Smooth muscle cell of the pulmonary artery (primary cell): ENCODE measurements at places on chromosomes 4 and X. TPM values are rescaled to one million over a fixed set of nuclear protein-coding genes. Genes with fewer than 3 reads are reported as not detected.

The TMPRSS11A gene
- total RNA-seq: not detected in 2 replicates

The SPRY1 gene
- total RNA-seq: 27.8 and 49.2 TPM in 2 replicates

The TMEM271 gene
- total RNA-seq: not detected in 2 replicates

The JADE3 gene
- 6.4 and 7.2 TPM in 2 replicates for total RNA-seq

The GPR82 gene
- total RNA-seq: not detected in 2 replicates

The HDAC8 gene
- 25.7 and 31.3 TPM in 2 replicates for total RNA-seq

The CLDN34 gene
- not detected in 2 replicates for total RNA-seq

The APELA gene
- not detected in 2 replicates for total RNA-seq

The FRMPD4 gene
- 0.10 and 1.7 TPM in 2 replicates for total RNA-seq

The DMP1 gene
- total RNA-seq: not detected in 2 replicates

The CACNA1F gene
- total RNA-seq: not detected in 2 replicates

The RGN gene
- 4.5 and 4.7 TPM in 2 replicates for total RNA-seq

The USP26 gene
- total RNA-seq: not detected in 2 replicates

The CT45A10 gene
- total RNA-seq: not detected in 2 replicates

The IBSP gene
- total RNA-seq: 1.9 and 2.2 TPM in 2 replicates

The KCNIP4 gene
- not detected in 2 replicates for total RNA-seq

The YIPF6 gene
- total RNA-seq: 34.8 and 40.2 TPM in 2 replicates

The UXT gene
- total RNA-seq: 70.6 and 90.6 TPM in 2 replicates

The NWD2 gene
- not detected in 2 replicates for total RNA-seq

The TMEM150C gene
- 0.33 and 0.53 TPM in 2 replicates for total RNA-seq

The UGT2B11 gene
- not detected in 2 replicates for total RNA-seq

The SPINK2 gene
- total RNA-seq: not detected in 2 replicates

The NRK gene
- total RNA-seq: 0.26 and 1.1 TPM in 2 replicates

The FGD1 gene
- 8.5 and 9.5 TPM in 2 replicates for total RNA-seq

The TMEM144 gene
- total RNA-seq: 4.9 and 6.7 TPM in 2 replicates

The BEX1 gene
- total RNA-seq: 8.7 and 12.6 TPM in 2 replicates

The MAGEA9B gene
- not detected in 2 replicates for total RNA-seq

The RBM47 gene
- total RNA-seq: 0.26 and 0.56 TPM in 2 replicates

The TCEAL6 gene
- total RNA-seq: not detected in 2 replicates

The SHROOM4 gene
- 2.5 and 4.3 TPM in 2 replicates for total RNA-seq

The TECRL gene
- total RNA-seq: not detected in 2 replicates

The HS3ST1 gene
- 0.65 and 0.86 TPM in 2 replicates for total RNA-seq

The GYG2 gene
- total RNA-seq: 0.86 and 1.6 TPM in 2 replicates

The DCHS2 gene
- total RNA-seq: not detected in 2 replicates

The SHROOM3 gene
- 12.6 and 13.7 TPM in 2 replicates for total RNA-seq

The KLKB1 gene
- 0.26 and 0.33 TPM in 2 replicates for total RNA-seq

The IQCM gene
- not detected in 2 replicates for total RNA-seq

The TBC1D25 gene
- 9.8 and 11.5 TPM in 2 replicates for total RNA-seq

The YY2 gene
- 3.4 and 4.0 TPM in 2 replicates for total RNA-seq

The PPEF2 gene
- total RNA-seq: 0.03 TPM in 1 of 2 replicates, not detected in the other

The RS1 gene
- total RNA-seq: not detected in 2 replicates

The F8A1 gene
- 4.8 and 6.7 TPM in 2 replicates for total RNA-seq

The TCEAL9 gene
- 73.2 and 92.0 TPM in 2 replicates for total RNA-seq

The TENM3 gene
- 1.2 and 17.2 TPM in 2 replicates for total RNA-seq

The UGT2A1 gene
- total RNA-seq: not detected in 2 replicates

The FRMPD3 gene
- under 0.01 TPM in 1 of 2 replicates, not detected in the other for total RNA-seq

The CENPU gene
- total RNA-seq: 3.4 and 5.2 TPM in 2 replicates

The RASL11B gene
- total RNA-seq: 0.20 and 0.66 TPM in 2 replicates

The SPANXN4 gene
- total RNA-seq: not detected in 2 replicates

The MAGEA10 gene
- not detected in 2 replicates for total RNA-seq
